NCI-H1105 (cell line): ENCODE measurements at places on chromosomes 3 and 15.
A peak's percentile ranks its signal among the peaks of the same experiment; 100 is the strongest.

- peak; percentile 55 for DNase-seq
These were observed 16.1 kb upstream of the IL1RAP start for GRCh38 chr3:190497811-190498210.

DNA sequence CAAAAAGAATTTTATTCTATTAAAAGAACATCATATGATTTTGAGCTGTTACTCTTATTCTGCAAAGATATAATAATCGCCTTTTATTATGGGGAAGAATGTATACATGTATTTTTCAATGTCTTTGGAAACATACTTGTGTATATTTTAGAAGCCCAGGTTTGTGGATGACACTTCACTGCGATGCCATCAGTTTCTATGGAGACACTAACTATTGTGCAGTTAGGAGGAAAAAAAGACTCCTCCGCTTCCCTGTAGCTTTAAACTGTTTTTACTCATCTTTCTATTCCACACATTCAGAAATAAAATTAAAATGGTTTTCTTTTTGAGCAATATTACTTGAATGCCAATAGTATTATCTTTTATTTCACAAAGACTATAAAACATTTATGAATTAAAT lies 305.0 kb downstream of the NLGN1 start:
- no peak for DNase-seq

DNA sequence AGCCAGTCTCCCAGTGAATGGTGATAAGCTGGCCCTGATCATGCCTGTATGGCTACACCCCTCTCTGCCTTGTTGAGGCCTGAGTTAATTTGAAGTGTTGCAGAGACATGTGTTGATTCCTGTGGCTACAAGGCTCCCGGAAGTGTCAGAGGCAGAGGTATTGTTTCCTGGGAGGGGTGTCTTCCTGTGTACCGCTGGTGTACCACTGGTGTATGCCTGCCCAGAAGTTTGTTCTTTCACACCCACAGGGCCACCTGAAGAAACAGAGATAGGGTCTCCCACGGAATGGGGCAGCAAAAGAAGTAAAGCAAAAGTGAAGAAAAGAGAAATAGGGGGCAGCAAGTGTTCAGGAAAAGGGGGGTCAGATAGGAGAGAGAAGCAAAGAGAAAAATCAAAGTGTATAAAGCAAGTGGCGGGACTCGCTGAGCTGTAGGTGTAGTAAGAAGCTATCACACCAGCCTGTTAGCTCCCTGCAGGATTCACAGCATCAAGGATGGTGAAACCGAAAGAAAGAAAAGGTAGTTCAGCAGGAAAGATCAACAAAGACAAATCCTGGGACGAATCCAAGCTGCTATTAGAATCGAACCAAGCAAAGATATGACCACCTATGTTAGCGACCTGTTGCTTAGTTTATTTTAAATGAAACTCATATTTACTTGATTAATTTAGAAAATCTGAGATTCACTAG lies 36.6 kb upstream of the CD47 start:
- no peak for DNase-seq

- DNase-seq, result no peak
These were observed 89.7 kb upstream of the SLC4A7 start for GRCh38 chr3:27573780-27574437.

DNA sequence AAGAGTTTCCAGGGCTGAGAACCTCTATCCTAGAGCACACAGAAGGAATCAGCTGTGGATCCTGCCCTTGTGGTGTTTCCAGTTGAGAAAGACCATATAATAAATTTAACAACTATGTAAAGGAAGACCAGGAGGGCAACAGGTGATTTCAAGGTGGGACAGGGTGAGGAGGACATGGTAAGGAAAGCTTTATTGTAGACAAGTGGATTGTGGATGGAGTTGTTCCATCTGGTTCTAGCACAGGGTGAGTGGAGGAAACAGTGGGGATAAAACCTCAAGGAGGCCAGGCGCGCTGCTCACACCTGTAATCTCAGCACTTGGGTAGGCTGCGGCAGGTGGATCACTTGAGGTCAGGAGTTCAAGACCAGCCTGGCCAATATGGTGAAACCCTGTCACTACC lies 17.1 kb downstream of the SIAH2 start:
- no peak for DNase-seq

- no peak for DNase-seq
These were observed 15.8 kb downstream of the C3orf85 start for GRCh38 chr3:109152320-109152719.

DNA sequence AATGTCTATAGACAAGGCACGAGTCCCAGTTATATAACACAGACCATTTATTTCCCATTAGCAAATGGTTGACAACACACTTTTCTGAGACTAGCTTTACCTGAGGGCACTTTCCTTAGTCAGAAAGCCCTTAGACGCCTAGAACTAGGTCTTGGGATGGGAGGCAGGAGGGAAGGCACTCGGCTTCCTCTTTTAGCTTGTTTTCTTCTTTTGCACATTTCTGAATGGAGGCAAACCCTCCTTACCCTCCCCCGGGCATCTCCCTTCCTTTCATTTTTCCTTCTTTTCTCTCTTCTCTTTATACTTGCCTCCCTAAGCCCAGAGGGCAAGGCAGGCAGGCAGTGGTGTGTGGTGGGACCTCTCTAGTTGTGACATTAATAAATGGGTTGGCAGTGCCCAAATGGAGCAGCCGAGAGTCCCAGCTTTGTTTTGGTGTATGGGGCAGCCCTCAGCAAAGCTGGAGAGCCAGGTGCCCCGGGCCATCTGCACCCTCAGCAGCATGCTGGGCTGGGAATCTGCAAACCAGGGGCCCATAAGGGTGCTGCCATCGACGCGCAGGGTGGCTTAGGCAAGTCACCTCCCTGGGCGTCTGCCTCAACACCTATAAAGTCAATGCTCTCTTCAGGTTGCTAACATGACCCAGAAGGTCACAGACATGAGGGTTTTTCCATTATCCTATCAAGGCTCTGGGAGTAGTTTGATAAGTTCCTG lies 21.1 kb upstream of the BCL2L10 start:
- no peak for DNase-seq

DNA sequence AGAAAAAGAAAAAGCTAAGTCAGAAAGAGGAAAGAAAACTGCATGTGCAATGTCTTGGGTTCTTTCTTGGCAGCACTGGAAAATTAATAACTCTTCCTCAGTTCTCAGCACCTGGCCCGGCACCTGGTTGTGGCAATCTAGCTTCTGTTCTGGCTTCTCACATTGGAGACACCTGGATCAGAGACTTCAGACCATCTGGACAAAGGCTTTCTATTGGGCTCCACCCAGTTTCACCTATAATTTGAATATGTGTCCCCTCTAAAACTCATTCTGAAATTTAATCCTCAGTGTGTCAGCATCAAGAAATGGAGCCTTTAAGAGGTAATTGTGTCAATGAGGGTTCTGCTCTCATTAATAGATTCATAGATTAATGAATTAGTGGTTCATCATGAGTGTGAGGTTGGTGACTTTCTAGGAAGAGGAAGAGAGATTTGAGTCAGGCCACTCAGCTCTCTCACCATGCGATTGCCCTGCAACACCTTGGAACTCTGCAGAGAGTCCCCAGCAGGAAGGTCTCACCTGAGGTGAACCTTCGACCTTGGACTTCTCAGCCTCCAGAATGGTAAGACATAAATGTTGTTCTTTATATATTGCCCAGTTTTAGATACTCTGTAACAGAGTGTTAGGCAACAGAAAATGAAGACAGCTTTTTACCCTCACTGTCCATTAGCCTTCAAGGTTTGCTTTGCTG lies 679.9 kb downstream of the NTRK3 start:
- DNase-seq, result no peak

DNA sequence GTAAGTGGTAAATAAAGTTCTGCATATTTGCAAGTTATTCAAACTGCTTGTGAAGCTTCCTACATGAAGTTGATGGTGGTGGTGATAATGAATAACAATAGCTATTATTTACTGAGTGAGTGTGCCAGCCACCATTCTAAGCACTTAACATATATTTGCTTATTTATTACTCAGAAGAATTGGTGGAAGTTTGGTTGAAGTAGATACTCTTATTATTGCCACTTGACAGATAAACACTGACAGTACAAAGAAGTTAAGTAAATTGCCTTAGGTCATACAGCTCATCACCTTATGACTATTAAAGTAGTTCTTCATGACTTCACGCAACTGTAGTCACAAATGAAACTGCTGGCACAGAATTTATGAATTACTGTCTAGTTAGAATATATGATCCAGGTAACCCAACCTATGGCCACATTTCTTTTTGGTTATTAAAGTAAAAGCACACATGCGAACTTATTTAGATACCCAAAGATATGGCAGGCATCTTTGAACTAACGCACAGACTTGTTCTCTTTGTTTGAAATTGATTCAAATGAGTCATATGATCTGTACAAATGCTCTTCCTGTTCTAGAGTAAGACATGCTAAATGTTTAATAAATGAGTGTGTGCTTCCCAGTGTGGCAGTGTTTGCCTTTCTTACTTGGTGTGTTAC lies 99.8 kb upstream of the NR2F2 start:
- no peak for DNase-seq

DNA sequence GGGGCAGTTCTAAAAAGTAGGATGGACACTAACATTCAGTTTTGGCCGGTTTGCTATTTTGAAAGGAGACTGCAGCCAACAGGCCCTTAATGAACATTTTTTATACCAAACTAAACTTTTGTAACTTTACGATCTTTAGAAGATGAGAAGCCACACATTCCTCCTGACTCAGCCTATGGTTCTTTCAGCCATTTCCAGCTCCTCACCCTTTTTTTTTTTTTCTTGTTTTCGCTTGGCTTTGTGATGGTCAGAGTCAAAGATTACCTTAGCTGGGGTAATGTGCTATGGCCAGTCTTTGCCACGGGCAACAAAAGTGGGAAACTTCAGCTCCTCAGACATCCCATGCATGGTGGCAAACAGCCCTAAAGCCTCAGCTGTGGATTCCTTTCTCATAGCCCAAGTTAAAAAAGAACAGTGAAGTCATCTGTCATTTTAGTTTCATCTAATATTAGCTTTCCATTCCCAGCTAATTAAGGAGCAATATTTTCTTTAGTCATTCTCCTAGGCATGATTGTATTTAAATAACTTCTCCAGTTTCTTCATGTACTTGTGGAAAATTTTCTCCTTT lies 368.7 kb downstream of the MFSD1 start:
- DNase-seq, result no peak
